ENCODE measurements at places on chromosomes 11 and 22.

DNA sequence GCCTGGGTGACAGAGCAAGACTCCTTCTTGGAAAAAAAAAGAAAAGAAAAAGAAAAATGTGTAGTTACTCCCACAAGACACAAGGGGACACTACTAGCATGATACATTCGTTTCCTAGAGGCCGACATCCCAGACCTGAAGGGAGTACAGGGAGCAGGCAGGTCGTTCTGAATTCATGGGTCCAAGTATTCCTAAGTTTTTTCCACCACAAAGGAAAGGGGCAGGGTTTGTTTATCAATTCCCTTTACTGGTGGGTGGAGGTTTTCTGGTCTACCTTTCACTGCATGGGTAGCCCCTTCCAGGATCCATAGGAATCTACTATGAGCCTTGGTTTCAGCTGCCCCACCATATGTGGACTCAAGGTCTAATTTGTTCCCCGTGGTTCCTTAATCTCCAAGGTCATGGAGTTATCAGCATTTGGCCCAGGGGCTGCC, 11.8 kb downstream of the TIGD3 start:
- no peak for DNase-seq

DNA sequence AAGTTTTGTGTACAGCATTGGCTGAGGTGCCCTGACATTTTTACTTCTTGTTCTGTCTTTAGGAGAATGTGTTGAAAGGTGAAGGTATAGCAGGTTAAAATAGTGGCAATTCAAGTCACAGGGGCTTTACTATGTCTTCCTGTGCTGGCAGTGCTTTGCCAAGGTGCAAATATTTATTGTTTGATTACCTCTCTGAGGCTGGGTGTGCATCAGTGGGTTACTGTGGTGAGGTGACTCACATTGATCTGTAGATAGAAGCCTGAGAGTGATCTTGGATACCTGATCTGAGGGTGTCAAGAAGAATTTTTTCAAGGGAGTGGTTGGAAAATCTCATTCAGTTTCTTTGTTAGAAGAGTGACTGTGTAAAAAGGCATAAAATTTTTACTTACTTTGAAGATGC, 90.0 kb downstream of the ARHGAP42 start:
- DNase-seq: no peak

DNA sequence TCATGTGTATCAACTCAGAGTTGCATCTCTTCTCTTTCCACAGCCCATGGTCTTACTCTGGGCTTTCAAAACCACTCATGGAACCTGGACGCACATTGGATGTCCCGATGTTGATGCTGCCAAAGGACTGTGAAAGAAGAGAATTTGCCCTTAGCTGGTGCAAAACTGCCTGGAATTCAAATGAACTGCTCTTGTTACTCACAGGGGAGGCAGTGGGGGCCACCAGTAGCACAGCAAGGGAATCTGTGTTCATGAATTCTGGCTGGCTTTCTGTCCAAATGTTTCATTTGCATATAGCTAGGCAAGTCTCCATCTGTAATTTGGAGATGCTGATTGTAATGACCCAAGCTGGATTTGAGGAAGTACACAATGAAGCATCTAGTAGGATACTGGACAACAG, 24.9 kb downstream of the LMO2 start:
- no peak for DNase-seq

DNA sequence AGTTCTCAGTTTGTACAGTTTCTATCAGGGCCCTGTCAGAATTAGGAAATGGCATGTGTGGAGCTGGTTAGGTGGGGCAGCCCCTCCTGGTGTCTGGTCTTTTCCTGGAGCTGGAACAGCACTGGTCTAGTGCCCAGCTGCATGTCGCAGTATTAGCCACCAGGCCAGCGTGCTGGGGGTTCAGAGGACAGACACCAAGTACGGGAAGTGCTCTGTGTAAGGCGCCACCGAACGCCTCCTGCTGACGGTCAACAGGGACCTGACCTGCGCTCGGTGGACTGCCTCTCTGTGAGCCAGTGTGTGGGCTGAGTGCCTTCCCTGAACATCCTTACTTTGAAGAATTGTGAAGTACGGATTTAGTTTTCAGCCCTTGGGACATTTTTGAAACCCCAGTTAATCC, 33.9 kb downstream of the AP2A2 start:
- no peak for DNase-seq

DNA sequence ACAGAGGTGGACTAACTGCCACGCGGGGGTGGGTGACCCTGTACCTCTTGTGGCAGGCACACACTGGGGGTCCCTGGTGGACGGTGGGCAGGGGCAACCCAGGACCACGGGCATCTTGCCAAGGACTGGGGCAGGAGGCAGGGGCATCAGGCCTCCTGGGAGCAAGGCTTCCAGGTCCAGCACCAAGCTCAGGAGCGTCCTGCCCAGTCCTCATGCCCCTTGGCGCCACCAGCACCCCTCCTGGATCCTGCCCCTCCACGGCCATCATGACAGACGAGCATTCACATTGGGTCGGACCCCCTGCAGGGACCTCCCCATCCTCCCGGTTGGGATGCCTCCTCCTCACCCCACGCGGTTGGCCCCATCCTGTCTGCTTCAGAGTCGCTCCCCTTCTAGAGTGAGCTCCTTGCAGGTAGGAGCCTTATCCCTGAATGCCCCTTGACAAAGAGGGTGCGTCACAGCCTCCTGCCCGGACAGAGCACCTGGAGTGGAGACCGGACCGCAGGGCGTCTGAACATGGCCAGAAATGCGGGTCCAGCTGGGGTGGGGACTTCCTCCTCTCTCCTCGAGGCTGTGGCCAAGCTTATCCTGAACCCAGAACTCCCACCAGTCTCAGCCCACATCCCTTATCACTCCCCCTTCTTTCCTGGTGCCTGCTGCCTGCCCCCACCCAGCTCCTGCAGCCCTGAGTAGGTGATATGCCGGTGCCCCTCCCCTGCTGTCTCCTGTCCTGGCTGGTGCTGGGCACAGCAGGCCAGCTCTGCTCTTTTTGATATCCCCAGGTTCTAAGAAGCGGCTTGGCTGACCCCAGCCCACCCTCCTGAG, 40.3 kb downstream of the IGF2 start:
- DNase-seq: no peak

All from stimulated activated CD4-positive, alpha-beta T cell treated with anti-CD3 and anti-CD28 coated beads, Interleukin-1b, Interleukin-23, amount 100 ng/mL, for 4 hours (primary cell).